Liver (tissue), 10 donors: ENCODE measurements at places on chromosomes 6 and 20.

- no peak overlapping the region for H3K27ac ChIP-seq
- H3K4me3 ChIP-seq, result peak overlapping the region; percentile 29
- H3K27me3 ChIP-seq, result no peaks in the 10 kb centered on the region
- H3K4me1 ChIP-seq, result no peaks in the 10 kb centered on the region
- H3K36me3 ChIP-seq, result no peaks in the 10 kb centered on the region
Measured at GRCh38 chr6:111709615-111710398, 104.1 kb upstream of the TRAF3IP2 start.

DNA sequence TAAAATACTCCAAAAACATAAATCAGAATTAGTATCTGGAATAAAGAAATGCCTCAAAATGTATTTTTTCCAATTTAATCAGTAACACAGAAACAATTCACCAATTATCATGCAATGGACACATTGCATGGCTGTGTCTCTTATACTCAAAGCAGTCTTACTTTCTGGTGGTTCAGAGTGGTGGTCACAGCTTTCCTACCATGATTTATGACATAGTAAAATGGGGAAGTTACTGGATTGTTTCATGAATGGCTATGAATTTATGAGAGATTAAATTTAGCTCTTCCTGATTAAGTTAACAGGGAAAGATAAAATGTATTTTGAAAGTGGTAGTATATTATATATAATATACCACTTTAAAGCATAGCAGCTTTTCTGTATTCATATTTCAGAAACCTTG, 331.5 kb upstream of the MAP3K7 start:
- H3K27me3 ChIP-seq, result no peaks in the 10 kb centered on the region
- no peak overlapping the region for H3K27ac ChIP-seq
- H3K36me3 ChIP-seq, result no peaks in the 10 kb centered on the region
- DNase-seq, result no peak
- no peak overlapping the region for H3K4me3 ChIP-seq
- H3K4me1 ChIP-seq, result no peaks in the 10 kb centered on the region

- H3K4me1 ChIP-seq, result no peaks in the 10 kb centered on the region
- no peaks in the 10 kb centered on the region for H3K27me3 ChIP-seq
- no peaks in the 10 kb centered on the region for H3K36me3 ChIP-seq
- H3K27ac ChIP-seq, result no peak overlapping the region
Measured at GRCh38 chr6:13760307-13761304, 49.0 kb upstream of the RANBP9 start.

- H3K4me3 ChIP-seq, result peak overlapping the region; percentile 92
- peaks cover 4% of the 10 kb centered on the region for H3K4me1 ChIP-seq
- H3K27ac ChIP-seq, result peak overlapping the region; percentile 78
- DNase-seq, result peak; percentile 75
- no peaks in the 10 kb centered on the region for H3K36me3 ChIP-seq
Measured at GRCh38 chr20:63520934-63521601, 503 bp downstream of the PPDPF start.

DNA sequence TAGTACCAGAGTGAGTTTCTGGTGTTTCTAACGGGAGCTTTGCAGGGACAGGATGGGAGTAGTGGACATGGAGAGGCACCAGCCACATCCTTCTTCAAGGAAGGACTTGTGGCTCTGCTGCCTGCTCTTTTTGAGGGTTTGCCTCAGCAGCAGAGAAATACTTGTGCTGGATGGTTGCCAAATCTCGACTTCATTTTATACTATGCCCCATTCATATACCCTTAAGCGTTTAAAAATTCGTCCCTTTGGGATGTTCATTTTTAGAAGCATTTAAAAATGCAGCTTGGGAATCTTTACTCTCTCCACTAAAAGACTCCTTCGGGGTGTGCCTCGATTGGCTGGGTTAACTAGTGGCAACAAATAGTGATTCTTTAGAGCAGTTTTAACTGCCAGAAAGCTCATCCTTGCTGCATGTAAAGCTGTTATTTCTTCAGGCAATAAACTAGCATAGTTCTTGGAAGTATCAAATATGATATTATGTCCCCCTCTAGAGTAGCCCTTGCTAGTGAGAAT, 126.5 kb upstream of the B3GAT2 start:
- H3K4me3 ChIP-seq, result no peak overlapping the region
- no peaks in the 10 kb centered on the region for H3K4me1 ChIP-seq
- no peaks in the 10 kb centered on the region for H3K27me3 ChIP-seq
- no peak overlapping the region for H3K27ac ChIP-seq
- DNase-seq, result no peak

DNA sequence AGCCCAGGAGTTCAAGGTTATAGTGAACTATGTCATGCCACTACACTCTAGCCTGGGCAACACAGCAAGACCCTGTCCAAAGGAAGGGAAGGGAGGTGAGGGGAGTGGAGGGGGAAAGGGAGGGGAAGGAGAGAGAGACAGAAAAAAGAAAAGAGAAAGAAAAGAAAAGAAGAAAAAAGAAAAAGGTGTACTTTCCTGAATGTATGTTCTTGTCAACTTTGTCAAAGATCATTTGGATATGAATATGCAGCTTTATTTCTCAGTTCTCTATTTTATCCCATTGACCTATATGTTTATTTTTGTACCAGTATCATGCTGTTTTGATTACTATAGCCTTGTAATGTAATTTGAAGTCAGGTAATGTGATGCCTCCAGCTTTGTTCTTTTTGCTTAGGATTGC, 30.9 kb upstream of the FKBP1C start:
- H3K27ac ChIP-seq, result no peak overlapping the region
- no peak overlapping the region for H3K4me3 ChIP-seq
- DNase-seq, result no peak
- H3K27me3 ChIP-seq, result no peaks in the 10 kb centered on the region
- H3K36me3 ChIP-seq, result no peaks in the 10 kb centered on the region
